ENCODE measurements at places on chromosomes 7 and 10. TPM values are rescaled to one million over a fixed set of nuclear protein-coding genes. Genes with fewer than 3 reads are reported as not detected.

DNA sequence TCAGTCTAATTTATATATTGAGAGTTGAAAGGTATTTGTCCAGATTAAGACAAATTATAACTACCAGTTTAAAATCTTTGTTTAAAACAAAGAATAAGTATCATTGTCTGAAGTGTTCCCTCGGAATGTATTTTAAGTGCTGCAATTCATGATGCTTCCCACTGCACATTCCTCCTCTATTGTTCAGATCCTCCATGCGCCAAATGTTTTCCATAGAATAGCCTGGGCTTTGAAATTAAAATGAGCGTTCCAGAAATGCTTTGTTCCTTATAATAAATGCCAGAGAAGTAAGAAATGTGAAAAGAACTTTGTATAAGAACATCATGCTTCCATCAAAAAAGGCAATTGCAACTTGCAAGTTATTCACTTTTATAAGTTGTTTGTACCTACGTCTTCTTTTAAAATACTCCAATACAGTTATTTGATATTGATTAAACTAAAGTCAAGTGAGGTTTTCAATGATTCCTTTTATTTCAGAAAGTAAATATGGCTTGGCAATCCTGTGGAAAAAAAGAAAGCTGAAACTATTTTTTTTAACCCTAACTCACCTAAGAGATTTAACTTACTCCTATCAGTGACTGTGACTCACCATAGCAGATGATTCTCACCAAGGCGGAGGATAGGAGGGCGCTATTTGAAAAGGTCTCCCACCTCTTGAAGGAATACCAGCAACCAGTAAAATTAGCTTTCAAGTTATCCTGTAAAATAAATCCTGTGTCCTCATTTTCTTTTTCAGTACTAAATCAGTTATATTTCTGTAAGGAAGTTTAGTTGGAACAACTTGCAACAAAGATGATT, 85.8 kb downstream of the CTNNA3 start:
- DNase-seq: no peak

DNA sequence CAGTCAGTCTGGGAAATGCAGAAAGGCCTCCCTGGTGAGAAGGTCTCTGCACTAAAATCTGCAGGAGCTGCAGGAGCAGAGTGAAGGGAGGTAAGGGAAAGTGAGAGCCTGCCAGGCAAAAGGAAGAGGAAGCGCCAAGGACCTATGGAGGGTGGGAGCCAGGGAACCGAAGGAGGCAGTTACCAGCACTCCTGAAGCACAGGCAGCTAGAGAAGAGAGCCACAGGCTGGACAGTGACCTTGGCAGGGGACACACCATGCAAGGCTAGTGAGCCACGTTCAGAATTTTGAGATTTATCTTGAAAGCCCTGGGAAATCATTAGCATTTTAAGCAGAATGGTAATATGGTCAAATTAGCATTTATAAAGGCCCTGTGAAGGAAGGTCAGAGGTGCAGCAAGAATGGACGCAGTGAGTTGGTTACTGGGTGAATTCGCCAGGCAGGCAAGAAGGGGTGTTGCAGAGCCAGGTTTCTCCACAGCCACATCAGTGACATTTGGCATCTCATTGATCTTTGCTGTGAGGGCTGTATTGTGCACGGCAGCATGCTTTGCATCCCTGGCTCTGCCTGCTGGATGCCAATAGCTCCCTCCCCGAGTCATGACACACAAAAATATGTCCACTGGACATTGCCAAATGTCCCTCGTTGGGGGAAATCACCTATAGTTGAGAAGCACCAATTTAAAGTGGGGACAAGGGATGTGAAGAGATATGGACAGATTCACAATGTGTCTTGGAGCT, 54.7 kb upstream of the LANCL2 start:
- no peak for DNase-seq

- DNase-seq: no peak
Observed at GRCh38 chr10:110392121-110392520, 87.4 kb upstream of the SMNDC1 start.

DNA sequence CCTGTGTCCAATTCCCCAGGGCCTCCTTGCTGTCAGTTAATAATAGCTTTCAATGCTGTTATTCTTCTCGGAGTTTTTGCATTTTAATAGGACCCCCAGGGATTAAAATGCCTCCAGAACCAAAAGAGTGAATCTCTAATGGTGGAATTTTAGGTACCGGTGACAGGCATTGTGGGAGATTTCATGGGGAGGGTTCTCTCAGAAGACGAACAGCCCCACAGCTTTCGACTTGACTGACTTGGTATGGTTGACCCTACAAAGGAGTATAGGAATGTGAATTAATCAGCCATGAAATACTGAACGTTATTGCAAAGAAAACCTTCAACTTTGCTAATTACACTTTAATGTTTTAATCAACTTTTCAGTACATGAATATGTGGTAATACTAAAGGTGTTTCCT, 206.3 kb upstream of the FZD8 start:
- no peak for DNase-seq

Gene MLXIPL
- total RNA-seq: 23.8 TPM

Gene PRPS1L1
- total RNA-seq: not detected

Gene ABCB4
- 3.3 TPM for total RNA-seq

Gene SYNPO2L
- not detected for total RNA-seq
